ENCODE measurements at places on chromosomes 7 and 10. TPM values are rescaled to one million over a fixed set of nuclear protein-coding genes. Genes with fewer than 3 reads are reported as not detected.

DNA sequence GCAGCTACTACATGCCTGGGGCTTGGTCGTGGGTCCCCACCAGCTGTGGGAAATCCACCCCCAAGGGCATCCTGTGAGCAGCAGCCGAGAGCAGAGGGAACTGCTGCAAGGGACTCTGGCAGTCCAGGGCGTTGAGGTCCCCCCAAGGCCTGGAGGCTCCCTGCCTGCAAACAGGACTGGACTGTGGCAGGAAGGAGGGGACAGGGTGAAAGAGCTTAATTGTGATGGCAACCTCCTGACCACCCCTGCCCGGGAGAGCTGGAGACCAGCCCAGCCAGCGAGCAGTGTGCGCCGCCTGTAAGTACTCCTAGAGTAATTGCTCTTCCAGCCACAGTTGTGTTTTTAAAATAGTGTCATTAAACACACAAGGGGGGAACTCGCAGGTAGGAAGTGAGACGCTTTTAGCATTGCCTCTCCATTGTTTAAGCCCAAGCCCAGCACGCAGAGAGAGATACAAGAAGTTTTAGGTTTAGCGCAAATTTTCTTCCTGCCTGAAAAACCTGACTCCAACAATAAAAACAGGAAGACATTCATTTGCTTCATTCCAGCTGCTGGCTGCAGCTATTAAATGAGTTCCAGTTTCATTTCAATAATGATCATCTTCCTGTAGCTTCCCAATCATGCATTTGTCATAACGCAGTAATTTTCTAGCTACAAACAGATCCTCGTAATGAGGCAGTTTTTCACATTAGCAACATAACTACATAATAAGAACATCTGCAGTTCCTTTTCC is 111.1 kb downstream of the EBF3 start:
- no peak overlapping the region for H3K4me3 ChIP-seq
- no peaks in the 10 kb centered on the region for H3K36me3 ChIP-seq
- H3K27me3 ChIP-seq = no peaks in the 10 kb centered on the region

Gene COL26A1
- total RNA-seq = 0.14 TPM

DNA sequence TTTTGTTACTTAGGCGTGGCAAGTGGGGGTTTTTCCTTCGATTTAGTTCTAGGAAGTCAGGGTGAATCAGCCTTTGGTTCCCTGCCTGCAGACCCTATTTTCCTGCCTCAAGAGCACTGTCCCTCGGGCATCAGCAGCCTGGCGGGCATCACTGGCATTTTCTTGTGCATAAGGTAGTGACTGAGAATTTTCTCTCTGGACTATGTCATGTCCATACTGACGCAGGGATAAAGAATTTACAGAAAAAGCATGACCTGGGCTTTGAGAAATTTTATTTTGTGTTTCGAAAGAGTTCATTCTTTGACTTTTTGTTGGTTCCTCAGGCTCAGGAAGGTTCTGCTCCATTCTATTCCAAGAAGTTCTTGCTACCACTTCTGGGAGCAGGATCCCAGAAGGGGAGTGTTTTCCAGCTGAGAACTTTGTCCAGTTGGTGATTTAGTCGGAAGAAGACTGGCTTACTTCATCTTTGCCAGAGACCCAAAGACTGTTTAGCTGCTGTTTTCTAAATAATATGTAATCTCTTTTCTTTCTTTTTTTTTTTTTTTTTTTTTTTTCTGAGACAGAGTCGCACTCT is 213.9 kb upstream of the SH2B2 start:
- H3K4me3 ChIP-seq = no peak overlapping the region
- DNase-seq = no peak
- H3K36me3 ChIP-seq = peaks cover 13% of the 10 kb centered on the region
- H3K27me3 ChIP-seq = no peaks in the 10 kb centered on the region
- H3K27ac ChIP-seq = no peak overlapping the region

- no peak overlapping the region for H3K27ac ChIP-seq
- peaks cover under 1% of the 10 kb centered on the region for H3K4me1 ChIP-seq
- no peak for DNase-seq
- no peaks in the 10 kb centered on the region for H3K27me3 ChIP-seq
Measured at GRCh38 chr7:80128918-80129317, 5.7 kb upstream of the GNAI1 start.

GRCh38 chr7:47601881-47602249 is 20.0 kb upstream of the TNS3 start:
- H3K4me1 ChIP-seq = peaks cover 64% of the 10 kb centered on the region
- no peak overlapping the region for H3K27ac ChIP-seq
- H3K4me3 ChIP-seq = no peak overlapping the region
- no peaks in the 10 kb centered on the region for H3K27me3 ChIP-seq
- DNase-seq = no peak

Gene LEP
- not detected for total RNA-seq

- H3K27ac ChIP-seq = no peak overlapping the region
- DNase-seq = no peak
- H3K27me3 ChIP-seq = no peaks in the 10 kb centered on the region
Measured at GRCh38 chr7:103656221-103656620, 210.2 kb upstream of the SLC26A5 start.

Gene CPED1
- total RNA-seq = 126 TPM

DNA sequence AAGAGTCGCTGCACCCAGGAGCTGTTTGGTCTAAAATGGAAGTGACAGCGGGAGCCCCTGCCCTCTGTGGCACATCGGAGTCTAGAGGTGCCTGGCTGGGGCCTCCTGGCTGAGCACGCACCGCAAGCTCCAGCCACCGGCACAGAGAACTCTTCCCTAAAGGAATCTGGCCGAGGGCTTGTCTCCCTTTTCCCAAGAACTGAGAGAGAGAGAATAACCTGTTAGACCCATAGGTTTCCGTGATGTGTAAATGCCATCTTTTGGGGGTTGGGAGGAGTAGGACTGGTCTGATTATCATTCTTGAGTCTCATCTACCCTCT is 47.3 kb downstream of the PROSER2 start:
- no peaks in the 10 kb centered on the region for H3K36me3 ChIP-seq
- peak overlapping the region; percentile 47 for H3K4me3 ChIP-seq
- H3K4me1 ChIP-seq = peaks cover 27% of the 10 kb centered on the region
- H3K27ac ChIP-seq = no peak overlapping the region
- no peaks in the 10 kb centered on the region for H3K27me3 ChIP-seq
- no peak for DNase-seq

DNA sequence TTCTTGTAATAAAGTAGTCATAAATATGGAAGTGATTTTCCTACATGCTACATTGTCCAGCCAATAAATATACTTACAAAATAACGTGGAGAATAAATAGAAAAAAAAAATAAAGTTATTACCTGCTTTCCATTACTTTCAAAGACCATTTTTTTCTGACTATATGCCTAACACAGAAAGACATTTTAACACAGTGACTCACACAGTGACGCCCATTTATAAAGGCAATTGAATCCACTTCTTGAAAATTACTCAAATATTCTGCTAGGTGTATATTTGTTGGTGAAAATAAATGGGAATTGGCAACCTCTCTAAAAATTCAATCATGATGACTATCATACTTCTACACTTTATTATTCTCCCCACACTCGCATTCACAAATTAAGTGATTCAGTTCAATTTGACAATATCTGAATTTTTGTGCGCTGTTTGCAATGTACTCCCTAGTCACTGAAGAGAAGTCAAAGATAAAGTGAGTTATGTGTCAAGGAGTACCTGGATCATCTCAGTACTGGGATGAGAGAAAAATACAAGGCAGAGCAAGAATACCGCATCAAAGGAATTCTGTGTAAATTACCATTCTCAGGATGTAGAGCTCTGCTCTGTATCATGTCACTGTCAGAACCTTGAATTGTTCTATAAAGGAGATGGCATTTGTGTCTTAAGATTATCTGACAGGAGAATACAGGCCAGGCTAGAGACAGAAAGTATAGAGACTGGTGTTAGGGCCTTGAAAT is 642.7 kb downstream of the IPMK start:
- no peak overlapping the region for H3K4me3 ChIP-seq
- H3K27me3 ChIP-seq = no peaks in the 10 kb centered on the region
- no peak for DNase-seq
- H3K27ac ChIP-seq = no peak overlapping the region

DNA sequence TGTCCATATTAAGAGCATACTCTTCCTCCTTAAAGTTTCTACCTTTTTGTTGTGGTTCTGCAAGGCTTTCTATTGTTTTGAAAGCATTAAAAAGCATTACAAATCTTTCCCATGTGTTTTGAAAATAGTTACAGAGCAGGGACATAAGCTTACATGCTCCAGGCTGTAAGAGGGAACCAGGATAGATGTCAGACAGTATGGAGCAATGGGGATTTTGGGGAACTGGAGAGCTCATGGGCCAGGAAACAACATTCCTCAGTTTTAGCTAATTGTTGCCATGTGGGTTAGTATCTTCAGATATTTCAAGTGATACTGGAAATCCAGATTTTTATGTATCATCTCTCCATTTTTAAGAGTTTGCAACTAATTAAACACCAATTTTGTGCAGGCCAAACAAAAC is 3.5 kb downstream of the MDFIC start:
- H3K4me1 ChIP-seq = peaks cover 31% of the 10 kb centered on the region
- DNase-seq = no peak
- H3K27ac ChIP-seq = no peak overlapping the region

- H3K36me3 ChIP-seq = no peaks in the 10 kb centered on the region
- H3K27ac ChIP-seq = no peak overlapping the region
- H3K4me1 ChIP-seq = no peaks in the 10 kb centered on the region
- no peaks in the 10 kb centered on the region for H3K27me3 ChIP-seq
Measured at GRCh38 chr7:28615091-28615490, 202.8 kb downstream of the CREB5 start.

Gene NAT16
- not detected for total RNA-seq

GRCh38 chr7:112143136-112143535 is 63.1 kb downstream of the DOCK4 start:
- H3K27me3 ChIP-seq = no peaks in the 10 kb centered on the region
- H3K4me1 ChIP-seq = peaks cover 45% of the 10 kb centered on the region
- H3K4me3 ChIP-seq = peak overlapping the region; percentile 4
- peak overlapping the region; percentile 38 for H3K27ac ChIP-seq
- no peak for DNase-seq

- H3K27me3 ChIP-seq = no peaks in the 10 kb centered on the region
- no peak overlapping the region for H3K27ac ChIP-seq
- no peak for DNase-seq
- H3K36me3 ChIP-seq = no peaks in the 10 kb centered on the region
- no peak overlapping the region for H3K4me3 ChIP-seq
Measured at GRCh38 chr10:77667426-77668324, 30.1 kb upstream of the KCNMA1 start.

Gene C10orf90
- not detected for total RNA-seq

- H3K36me3 ChIP-seq = no peaks in the 10 kb centered on the region
- no peak overlapping the region for H3K27ac ChIP-seq
- H3K27me3 ChIP-seq = no peaks in the 10 kb centered on the region
Measured at GRCh38 chr7:40582539-40582938, 447.7 kb downstream of the SUGCT start.

- H3K27ac ChIP-seq = no peak overlapping the region
- H3K4me3 ChIP-seq = no peak overlapping the region
- H3K4me1 ChIP-seq = peaks cover 25% of the 10 kb centered on the region
- H3K36me3 ChIP-seq = peaks cover 67% of the 10 kb centered on the region
Measured at GRCh38 chr7:100885440-100886141, 3.9 kb downstream of the UFSP1 start.

DNA sequence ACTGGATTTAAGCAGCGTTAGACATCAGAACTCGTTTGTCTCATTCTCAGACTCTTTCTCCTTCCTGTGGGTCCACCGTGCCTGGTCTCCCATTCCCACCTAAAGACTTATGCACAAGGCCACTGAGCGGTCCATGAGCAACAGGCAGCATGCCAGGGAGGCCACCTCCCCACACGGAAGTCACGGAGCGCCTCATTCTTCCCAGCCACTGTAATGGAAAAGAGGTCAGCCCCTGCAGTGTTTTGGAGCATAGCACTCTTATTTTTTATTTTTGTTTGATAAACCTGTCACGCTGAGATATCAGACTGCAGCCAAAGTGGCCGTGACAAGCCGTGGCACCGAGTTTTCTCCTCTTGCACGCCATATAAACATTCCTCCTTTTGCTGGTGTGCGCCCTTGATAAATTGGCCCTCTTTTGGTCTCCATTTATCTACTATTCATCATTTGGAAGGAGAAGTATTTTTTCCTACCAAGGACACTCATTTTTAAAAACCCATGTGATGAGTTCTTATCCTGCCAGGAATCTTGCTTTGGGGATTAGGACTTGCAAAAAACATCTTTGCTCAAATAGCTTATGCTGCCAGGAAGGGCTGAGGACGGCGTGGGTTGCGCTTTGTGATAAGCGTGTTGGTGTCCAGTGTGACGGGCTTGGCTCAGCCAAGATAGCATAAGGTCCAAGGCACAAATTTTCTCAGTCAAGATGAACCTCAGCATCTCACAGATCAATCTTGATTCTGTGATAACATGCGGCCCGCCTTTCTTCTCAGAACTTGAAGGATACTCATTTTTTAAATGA is 206.0 kb downstream of the CCDC3 start:
- no peaks in the 10 kb centered on the region for H3K4me1 ChIP-seq
- no peak overlapping the region for H3K4me3 ChIP-seq
- DNase-seq = no peak
- H3K27ac ChIP-seq = no peak overlapping the region
- H3K36me3 ChIP-seq = no peaks in the 10 kb centered on the region
- H3K27me3 ChIP-seq = no peaks in the 10 kb centered on the region

Gene TSPAN15
- total RNA-seq = 9.9 TPM

- H3K27me3 ChIP-seq = no peaks in the 10 kb centered on the region
- no peak for DNase-seq
- no peaks in the 10 kb centered on the region for H3K4me1 ChIP-seq
- H3K27ac ChIP-seq = no peak overlapping the region
Measured at GRCh38 chr7:146494952-146495596, 378.5 kb downstream of the CNTNAP2 start.

GRCh38 chr7:75624134-75624832 is 114.5 kb downstream of the HIP1 start:
- H3K27ac ChIP-seq = peak overlapping the region; percentile 65
- no peak for DNase-seq
- H3K4me1 ChIP-seq = peaks cover 27% of the 10 kb centered on the region
- H3K27me3 ChIP-seq = no peaks in the 10 kb centered on the region
- no peaks in the 10 kb centered on the region for H3K36me3 ChIP-seq
- no peak overlapping the region for H3K4me3 ChIP-seq

GRCh38 chr7:102125127-102125596 is 161.5 kb upstream of the SH2B2 start:
- peak overlapping the region; percentile 43 for H3K4me3 ChIP-seq
- DNase-seq = peak; percentile 49
- peaks cover 19% of the 10 kb centered on the region for H3K4me1 ChIP-seq
- H3K36me3 ChIP-seq = peaks cover 3% of the 10 kb centered on the region
- no peaks in the 10 kb centered on the region for H3K27me3 ChIP-seq
- H3K27ac ChIP-seq = no peak overlapping the region

GRCh38 chr10:108782411-108782810 is 1140.9 kb downstream of the XPNPEP1 start:
- H3K27me3 ChIP-seq = no peaks in the 10 kb centered on the region
- no peaks in the 10 kb centered on the region for H3K4me1 ChIP-seq
- H3K4me3 ChIP-seq = no peak overlapping the region
- no peak for DNase-seq
- no peak overlapping the region for H3K27ac ChIP-seq

- no peaks in the 10 kb centered on the region for H3K36me3 ChIP-seq
- DNase-seq = no peak
- no peak overlapping the region for H3K27ac ChIP-seq
Measured at GRCh38 chr10:123636598-123637325, 29.4 kb upstream of the GPR26 start.

DNA sequence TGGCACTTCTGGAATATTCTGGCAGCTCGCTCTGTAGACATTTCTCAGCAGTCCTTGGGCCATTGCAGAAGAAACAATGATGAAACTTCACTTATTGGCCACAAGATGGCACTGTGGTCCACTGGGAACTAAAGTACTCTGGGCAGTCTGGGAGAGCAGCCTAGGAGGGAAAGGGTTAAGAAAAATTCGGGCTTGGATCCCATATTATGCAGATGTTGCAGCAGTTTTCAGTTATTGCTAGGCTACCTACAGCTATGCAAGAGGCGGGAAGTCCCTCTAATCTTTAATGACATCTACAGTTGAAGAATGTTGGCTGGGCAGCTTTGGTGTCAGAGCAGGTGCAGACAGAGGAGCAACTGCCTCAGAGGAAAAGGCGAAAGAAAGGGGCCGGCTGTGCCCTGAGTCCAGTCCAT is 201.7 kb upstream of the PRSS58 start:
- H3K4me3 ChIP-seq = no peak overlapping the region
- no peak for DNase-seq
